T-helper 9 cell (primary cell): ENCODE measurements at places on chromosomes 11 and 22.

GRCh38 chr11:86523738-86524619, 148.4 kb downstream of the ME3 start:
- no peak for DNase-seq

- DNase-seq = no peak
Observed at GRCh38 chr11:45590743-45591142, 74.7 kb downstream of the CHST1 start.

GRCh38 chr11:13126430-13126829, 117.3 kb downstream of the RASSF10 start:
- DNase-seq = no peak

DNA sequence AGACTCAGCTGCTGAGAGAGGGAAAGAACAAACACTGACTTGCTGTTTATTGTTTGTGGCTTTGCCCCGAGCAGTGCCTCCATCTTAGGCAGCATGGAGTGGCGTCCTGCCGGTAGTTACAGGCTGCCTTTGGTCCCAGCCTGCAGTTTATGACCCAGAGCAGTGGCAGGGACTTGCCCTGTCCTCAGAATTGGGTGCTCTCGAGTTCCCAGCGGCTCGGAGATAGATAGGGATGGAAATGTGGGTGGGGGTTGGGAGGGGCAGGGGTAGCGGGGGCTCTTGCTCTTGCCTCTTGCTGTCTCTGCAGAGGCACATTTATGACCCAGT, 3.1 kb downstream of the ALX4 start:
- no peak for DNase-seq

- no peak for DNase-seq
Observed at GRCh38 chr11:27718863-27719545, 18.7 kb upstream of the BDNF start.

- DNase-seq = no peak
Observed at GRCh38 chr11:104967534-104968354, 630 bp downstream of the CASP4 start.

GRCh38 chr11:66476841-66477251, 3.4 kb upstream of the DPP3 start:
- no peak for DNase-seq

GRCh38 chr11:69131644-69132300, 24.0 kb upstream of the SMIM38 start:
- no peak for DNase-seq

GRCh38 chr11:44383246-44383645, 73.3 kb upstream of the ALX4 start:
- DNase-seq = no peak

DNA sequence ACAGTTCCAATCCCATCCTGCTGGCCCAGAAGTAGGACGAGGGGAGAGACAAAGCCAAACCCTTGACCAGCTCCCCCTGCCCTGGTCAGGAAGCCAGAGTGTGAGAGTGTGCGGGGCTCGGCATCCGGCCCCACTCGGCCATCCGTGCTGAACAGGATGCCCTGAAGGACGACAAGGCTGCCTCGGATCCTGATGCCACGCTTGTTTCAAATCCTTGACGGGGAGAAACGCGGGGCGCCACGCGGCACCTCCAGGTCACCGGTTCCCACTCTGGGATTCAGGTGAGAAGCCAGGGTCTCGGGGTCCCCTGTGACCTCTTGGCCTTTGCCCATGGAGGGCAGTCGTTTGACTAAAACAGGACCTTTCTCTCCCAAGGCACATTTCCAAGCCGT, 167.8 kb downstream of the BRD1 start:
- DNase-seq = no peak

DNA sequence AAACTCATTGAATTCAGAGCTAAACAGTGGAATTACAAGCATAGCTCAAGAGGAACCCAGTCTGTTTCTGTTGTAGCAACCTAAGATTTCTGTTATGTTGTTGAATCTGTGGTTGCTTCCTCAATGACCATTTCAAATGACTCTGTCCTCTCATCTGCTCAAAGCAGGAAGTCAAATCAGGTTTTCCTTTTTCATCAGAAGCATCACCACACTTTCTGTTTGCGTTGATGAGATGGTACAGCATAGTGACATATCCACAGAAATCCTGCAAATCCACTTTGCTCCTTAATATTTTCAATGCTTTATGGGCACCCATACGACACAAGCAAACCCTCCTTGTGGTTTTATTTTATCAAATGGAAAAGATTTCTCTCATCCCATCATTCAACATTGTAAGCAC, 12.6 kb upstream of the UCP2 start:
- no peak for DNase-seq

DNA sequence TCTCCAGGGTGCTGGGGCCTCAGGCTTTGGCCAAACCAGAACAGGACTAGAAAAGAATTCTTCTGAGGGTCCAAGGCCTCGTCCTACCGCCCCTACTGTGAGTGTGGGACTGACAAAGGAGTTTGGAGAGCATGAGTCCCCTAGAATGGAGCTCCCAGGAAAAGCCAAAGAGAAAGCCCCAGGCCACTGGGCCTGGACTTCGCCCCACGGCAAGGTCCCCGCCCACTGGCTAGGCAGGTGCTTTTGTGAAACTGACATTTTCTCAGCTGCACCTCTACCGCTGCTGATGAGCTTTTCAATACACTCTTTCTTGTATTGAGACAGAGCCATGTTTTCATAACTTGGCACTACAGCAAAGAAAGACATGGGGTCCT, 9.7 kb upstream of the FGF3 start:
- DNase-seq = no peak

- no peak for DNase-seq
Observed at GRCh38 chr11:131038597-131038996, 122.3 kb upstream of the SNX19 start.

- no peak for DNase-seq
Observed at GRCh38 chr22:31926969-31927368, 17.4 kb upstream of the YWHAH start.

- no peak for DNase-seq
Observed at GRCh38 chr11:92226331-92227229, 2.0 kb downstream of the FAT3 start.

DNA sequence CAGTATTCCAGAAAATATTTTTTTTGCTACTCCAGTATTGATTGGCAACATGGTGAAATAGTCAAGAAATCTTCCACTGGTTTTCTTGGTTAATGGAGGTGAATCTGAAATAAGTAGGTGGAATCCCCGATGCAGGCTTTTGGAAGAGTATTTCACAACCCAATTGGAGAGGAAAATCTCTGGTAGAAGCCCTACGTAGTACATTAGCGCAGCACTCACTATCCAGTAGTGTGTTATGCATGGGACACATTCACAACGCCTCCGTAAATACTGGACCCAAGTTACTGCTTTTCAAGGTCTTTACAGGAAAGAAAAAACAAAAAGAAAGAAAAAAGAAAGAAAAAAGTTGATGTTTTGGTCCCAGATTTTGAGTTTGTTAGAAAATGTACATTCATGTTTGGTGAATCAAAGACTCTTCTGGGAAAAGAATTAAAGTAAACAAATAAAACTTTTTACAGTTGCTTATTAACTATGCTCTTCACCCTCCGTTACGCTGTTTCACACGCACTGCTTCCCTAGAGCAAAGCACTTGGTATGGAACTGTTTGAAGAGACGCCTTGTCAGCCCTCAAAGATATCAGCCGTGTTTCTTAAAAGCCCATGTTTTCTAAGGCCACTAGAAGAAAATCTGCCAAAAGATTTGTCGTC, 170.4 kb upstream of the CTSC start:
- no peak for DNase-seq

- DNase-seq = no peak
Observed at GRCh38 chr11:7512525-7513233, 1.1 kb upstream of the PPFIBP2 start.

DNA sequence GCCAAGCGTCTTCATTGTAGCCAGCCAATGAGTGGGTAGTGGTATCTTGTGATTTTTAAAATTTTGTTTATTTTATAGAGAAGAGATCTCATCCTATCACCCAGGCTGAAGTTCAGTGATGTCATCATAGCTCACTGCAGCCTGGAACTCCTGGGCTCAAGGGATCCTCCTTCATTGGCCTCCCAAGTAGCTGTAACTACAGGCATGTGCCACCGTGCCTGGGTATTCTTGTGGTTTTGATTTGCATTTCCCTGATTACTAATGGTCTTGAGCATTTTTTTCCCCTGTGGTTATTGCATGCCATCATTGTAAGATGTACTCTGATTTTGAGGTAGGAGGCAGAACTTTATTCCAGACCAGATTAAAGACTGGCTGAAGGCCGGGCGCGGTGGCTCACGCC, 2.4 kb upstream of the DENND6B start:
- no peak for DNase-seq

DNA sequence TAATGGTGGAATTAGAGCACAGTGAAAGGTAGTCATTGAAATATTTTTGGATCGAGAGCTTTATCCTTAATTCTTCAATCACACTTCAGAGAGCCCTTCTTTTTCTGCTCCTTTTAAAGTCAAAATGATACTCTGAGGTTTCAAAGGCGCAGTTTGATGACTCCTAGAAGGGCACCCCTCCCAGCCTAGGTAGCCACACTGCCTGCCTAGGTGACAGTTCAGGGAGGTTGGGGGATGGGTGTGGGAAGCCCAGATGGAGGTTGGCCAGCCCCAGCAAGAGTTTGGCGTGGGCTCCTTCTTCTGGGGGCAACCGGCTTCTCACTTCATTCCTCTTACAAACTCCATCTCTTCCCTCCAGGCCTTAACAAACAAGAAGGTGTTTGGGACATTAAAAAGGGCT, 28.6 kb upstream of the PHF21A start:
- DNase-seq = no peak

DNA sequence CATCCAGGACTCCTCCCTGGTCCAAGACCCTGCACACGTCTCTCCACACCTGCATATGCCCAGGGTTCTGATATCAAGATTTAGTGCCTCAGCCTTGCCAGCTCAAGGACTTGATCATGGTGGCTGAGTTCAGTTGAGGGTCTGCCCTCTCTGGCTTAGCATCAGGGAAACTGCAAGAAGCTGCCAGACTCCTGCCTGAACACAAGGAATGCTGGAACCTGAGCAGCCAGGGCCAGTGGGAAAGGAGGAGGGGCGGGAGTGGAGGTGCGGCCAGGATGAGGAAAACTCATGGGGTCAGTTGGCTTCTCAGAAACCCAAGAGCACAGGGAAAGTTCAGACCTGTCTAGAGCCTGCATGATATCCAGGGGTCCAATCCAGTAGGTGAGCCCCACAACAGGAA, 546.1 kb downstream of the BUD13 start:
- DNase-seq = no peak

DNA sequence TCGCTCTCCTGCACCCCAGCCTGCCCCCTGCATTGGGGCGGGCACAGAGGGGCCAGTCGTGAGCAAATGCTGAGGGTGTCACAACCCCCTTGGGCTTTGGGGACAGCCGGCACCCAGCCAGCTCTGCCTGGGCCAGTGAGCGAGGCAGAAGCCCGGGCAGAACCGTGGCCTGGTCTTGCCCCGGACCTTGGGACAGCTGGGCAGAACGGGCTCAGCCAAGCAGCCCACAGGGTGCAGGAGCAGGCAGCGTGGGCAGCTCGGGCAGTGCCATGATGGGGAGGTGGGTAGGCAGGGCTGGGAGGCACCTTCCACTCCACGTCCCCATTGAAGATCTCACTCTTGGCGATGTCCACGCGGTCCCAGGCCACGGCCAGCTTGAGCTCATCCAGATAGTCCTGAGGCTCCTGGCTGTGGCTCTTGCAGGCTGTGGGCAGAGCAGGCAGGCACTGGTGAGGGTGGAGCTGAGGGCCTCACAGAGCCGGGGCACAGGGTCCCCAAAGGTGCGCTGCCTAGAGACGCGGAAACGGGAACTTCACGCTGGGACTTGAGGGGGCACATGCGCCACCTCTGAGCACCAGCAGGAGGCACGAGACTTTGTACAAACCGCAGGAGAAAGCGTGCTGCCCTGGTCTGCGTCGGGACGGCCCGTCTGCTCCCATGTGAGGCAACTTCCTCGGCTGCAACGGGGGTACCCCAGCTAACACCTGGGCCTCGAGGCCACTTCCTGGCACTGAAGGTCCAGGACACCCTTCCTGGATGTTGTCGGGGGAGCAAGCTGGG, 15.2 kb downstream of the TSSC4 start:
- DNase-seq = no peak

- no peak for DNase-seq
Observed at GRCh38 chr11:56273854-56274253, at the start of gene OR5T1. OR5T1 (plus strand) TSS chr11:56274154; CDS start chr11:56275639, 1,485 bp downstream.

- no peak for DNase-seq
Observed at GRCh38 chr11:63652671-63653070, 18.5 kb downstream of the ATL3 start.

DNA sequence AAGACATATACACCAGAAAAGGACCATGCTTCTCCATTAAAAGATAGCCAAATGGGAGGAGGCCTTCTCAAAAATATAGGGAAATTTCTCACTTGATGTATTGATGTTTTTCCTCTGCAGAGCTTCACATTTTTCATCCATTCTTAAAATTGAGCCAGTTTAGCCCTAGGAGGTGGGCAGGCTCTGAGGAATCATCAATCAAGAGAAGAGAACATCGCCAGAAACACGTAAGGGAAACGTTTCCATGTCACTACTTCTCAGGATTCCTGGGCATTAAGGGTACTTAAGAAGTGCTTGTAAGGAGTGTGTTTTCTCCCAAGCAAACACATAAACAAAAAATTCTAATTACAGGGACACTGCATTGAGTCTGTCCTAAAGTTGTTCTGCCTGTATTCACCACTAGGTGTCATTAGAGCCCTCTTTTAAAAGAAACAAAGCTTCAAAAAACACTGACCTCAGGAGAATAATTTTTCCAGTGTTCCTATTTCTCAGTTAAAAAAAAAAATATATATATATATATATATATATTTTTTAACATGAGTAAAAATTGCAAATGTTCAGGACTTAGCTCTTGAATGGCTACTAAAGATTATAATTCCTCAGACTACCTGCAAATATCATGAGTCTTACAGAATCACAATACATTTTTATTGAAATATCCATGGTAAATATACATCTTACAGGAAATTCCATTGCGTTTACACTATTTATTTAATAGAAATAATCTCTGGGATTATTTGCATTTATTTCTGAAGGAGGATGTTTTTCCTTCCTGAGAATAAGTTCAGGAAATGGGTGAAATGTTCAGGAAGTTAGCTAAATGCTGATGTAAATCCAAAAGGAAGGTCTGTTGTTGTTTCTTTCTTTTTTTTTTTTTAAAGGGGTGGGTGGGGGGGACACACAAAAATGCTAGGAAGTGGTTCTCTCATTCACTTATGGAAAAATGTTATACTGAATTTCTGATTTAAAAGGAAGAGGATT, 16.0 kb downstream of the FZD4 start:
- no peak for DNase-seq

DNA sequence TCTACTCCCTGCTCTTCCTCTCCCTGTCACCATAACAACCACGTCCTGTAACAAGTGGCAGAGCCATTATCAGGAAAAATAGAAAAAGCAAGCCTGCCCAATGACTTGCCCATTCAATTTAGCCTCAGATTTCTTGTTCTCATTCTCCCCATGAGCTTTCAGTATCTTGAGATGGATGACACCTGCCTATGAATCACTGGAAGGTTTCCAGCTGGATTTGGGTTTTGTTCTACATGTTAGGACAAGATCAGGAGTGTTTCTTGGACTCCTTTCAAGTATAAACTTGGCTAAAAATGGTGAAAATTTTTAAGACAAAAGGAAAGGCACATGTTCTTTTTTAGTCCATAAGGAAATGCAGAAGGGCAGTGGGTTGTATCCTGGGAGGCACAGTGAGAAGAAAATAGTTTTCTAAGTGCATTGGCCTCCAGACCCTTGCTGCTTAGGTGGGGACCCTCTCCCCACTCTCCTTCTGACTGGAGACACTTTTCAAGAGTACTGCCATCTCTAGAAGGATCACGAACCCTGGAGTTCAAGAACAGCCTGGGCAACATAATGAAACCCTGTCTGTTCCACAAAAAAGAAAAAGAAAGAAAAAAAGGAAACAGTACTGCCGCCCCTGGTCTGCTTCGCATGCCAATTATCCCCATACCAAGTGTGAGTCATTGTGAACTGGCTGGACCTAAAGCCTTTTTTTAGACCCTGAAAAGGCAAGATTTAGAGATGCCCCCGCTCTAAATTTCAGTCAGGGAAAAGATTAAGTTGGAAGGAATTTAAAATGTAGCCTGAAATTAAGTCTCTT, 51.0 kb downstream of the MTNR1B start:
- no peak for DNase-seq
